ENCODE measurements at places on chromosomes 1 and 21.
A peak's percentile ranks its signal among the peaks of the same experiment; 100 is the strongest.

DNA sequence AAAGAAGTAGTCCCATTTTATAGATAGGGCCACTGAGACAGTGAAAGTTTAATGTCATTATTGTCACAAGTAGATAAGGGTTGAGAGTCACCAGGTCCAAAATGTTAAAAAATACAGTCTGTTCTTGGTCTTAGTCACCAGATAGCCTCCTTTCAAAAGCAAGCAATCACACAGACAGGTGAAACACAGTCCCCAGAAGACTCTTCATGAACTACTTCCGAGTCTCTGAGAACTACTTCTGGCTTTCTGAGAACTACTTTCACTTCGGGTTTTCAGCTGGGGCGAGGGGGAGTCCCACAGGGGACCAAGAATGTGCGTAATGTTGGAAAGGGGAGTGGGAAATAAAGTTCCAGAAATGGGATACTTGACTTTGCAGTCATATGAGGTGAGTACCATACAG lies 143.2 kb downstream of the HHIPL2 start:
- no peak for DNase-seq

- DNase-seq, result no peak
Observed at GRCh38 chr1:32232558-32233304, 10.5 kb downstream of the EIF3I start.

- no peak for DNase-seq
Observed at GRCh38 chr1:41358131-41359021, 2.9 kb upstream of the FOXO6 start.

GRCh38 chr1:94719926-94720793 lies 100.0 kb upstream of the SLC44A3 start:
- DNase-seq, result no peak

- DNase-seq, result no peak
Observed at GRCh38 chr1:171139890-171140289, 45.2 kb upstream of the FMO2 start.

GRCh38 chr1:176866011-176866714 lies 298.3 kb downstream of the ASTN1 start:
- no peak for DNase-seq

- DNase-seq, result no peak
Observed at GRCh38 chr1:241592273-241592958, 47.8 kb downstream of the CHML start.

GRCh38 chr1:5684791-5685190 lies 307.4 kb downstream of the NPHP4 start:
- DNase-seq, result no peak

DNA sequence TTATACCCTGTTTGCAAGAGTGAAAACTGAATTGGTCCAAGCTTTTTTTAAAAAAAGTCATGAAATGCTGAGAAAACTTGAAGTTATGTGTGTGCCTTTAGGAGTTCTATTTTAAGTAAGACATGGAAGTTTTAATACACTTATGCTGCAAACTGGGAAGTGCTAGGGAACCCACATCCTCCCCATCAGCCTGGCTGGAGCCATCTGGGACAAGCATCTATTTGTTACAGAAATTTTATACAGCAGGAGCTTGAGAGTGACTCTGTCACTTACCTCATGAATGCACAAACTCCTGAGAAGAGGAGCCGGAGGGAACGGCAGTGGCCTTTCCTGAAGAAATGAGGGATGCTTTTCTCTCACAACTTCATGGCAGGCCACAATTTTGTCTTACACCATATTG lies 78.2 kb upstream of the SLC44A3 start:
- DNase-seq, result no peak

DNA sequence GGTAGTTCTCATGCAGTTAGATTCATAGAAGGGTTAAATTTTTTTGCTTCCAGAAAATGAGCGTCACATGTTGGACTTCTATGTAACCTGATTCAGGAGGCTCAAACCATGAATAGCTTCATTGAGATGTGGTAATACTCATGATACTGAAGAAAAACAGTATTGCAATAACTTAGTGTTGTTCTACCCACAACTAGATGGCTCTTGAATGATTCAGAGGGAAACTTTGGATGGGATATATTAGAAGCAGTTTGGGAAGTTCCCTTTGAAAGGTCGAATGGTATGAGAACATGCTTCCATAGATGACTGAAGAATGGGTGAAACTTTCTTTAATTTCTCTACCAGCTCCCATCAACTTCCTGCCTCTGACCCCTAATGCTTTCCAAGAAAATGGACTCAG lies 211.7 kb upstream of the PTGFR start:
- DNase-seq, result peak; percentile 98

DNA sequence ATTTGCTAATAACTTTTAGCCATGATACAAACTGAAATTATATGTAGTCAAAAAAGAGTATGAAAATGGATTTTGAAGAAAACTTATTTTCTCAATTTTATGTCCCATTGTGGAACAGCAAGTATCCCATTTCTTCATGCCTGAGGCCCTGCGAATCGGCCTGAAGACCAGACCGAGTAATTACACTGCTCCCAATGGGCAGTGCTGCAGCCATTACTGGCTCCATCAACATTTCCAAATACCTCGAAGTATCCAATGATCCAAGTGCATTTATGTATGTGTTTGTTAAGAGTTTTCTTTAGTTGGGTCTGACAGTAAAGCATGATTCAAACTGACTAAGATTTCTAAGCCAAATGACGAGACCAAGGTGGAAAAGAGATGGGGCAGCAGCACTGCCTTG lies 44.4 kb downstream of the HSF2BP start:
- DNase-seq, result no peak

GRCh38 chr21:20968391-20968790 lies 29.8 kb upstream of the NCAM2 start:
- DNase-seq, result peak; percentile 11

DNA sequence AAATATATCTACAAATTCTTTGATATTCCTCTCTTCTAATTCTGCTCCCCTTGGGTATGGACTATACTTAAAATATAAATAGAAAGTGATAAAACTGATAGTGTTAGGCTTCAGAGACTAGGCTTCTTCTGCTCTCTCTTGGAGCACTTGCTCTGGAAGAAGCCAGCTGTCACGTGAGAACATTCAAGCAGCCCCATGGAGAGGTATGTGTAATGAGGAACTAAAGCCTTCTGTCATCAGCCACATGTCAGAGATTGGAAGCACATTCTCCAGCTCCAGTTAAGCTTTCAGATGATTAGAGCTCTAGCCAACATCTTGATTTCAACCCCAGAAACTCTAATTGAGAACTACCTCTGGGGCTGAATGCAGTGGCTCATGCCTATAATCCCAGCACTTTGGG lies 34.3 kb downstream of the XKR8 start:
- no peak for DNase-seq

DNA sequence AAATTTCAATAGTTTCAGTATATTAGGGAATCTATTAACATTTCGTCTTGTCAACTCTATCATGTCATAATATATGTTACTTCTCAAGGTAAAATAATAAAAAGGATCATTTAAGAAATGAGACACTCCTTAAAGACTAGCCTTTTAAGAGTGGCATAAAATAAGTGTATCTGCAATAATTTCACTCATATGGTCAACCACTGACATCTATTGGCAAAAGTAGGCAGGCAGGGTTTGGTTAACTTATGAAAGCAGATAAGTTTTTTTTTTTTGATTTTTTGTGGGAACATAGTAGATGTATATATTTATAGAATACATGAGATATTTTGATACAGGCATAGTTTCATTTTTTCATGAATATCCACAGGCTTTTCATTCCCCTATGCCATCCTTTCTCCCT lies 5.5 kb upstream of the RGS21 start:
- no peak for DNase-seq

DNA sequence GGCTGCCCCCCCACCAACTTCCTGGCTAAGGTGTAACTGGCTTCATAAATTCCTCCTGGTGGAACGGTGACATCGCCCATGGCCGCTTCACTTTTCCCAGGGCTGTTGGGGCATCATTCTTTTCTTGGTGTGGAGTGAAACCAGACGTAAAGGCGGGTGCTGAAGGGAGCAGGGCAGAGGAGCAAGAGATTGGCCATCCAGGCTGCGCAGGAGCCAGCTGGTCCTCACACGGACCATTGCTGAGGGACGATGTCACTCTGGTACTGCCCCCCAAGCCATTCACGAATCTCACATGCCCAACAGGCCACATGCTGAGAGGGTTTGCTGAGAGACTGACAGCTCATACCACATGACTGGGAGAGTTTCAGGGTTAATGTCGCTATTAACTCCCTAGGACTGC lies 10.5 kb upstream of the PKP1 start:
- no peak for DNase-seq

DNA sequence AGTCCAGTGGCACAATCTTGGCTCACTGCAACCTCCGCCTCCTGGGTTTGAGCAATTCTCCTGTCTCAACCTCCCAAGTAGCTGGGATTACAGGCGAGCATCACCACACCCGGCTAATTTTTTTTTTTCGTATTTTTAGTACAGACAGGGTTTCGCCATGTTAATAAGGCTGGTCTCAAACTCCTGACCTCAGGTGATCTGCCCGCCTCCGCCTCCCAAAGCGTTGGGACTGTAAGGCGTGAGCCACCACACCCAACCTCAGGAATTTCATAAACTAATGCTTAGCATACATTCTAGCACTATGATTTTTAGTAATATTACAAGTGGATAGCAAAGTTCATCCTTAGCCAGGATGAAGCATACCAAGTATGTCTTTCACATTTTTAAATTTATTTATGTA lies 8.7 kb downstream of the DNAJC11 start:
- no peak for DNase-seq

DNA sequence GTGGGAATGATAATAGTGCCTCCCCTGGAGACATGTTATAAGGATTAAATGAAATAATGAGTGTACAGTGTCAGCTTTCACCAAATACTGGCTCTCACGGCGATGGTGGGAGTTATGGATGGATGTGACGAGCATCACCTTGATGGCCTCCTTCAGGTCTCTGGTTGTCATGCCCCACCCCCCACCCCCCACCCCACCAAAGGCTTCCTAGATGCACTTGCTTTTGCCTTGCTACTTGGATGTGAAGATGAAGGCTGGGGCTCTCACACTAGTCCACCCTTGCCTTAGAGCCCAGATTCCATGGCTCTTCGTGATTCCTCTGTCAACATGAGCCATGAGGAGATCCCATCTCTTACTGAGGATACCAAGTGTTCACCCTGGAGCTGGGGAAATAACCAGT lies 412.3 kb downstream of the NPHP4 start:
- DNase-seq, result no peak

DNA sequence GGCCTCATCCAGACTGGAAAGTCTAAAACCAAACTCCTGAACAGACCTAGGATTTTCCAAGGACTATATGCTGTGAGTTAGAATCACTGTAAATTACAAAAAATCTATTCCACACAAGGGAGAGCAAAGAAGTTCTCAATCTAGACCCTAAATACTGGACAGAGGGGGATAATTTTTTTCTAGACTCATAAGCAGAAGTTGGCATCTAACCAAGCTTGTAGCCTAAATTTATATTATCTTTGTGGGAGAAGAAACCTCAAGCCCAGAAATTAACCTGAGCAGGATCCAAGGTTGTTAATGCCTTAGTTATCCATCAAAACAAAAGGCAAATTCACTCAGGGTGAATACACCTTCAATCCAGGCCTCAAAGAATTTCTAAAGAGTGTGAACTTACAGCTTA lies 290.2 kb downstream of the SMYD3 start:
- DNase-seq, result no peak

DNA sequence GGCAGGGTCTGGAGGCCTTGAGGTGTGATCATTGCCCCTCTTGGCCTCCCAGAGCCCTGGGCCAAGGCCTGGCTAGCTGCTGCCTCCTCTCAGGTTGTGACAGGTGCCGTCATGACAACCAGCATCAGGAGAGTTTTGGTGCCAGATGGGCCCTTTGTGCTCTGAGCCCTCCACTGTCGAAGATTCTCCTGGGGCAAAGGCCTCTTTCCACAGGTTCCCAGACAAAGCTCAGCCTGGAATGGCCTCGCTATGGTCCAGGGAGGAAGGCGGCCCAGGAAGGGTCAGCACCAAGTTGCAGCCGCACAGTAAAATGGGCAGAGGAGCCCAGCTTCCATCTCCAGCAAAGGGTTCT lies 78.4 kb downstream of the ALPL start:
- no peak for DNase-seq

DNA sequence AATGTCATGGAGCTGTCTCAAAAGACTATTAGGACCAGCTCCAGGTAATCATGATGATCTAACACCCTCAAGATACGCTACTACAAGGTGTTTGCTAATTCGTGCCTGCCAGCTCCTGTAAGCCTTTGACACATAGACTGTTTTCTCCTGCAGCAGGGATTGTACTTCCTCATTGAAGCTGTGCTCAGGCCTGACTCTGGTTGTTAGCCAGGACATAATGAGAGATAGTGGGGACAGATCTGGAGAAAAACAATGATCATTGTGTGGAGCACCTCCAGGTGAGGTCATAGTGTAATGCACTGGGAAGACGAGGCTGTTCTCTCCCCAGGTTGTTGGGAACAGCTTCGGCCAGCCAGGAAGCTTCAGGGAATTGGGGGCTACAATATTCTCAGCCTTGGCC lies 94.6 kb downstream of the SETD4 start:
- no peak for DNase-seq

- peak; percentile 2 for DNase-seq
Observed at GRCh38 chr1:209190591-209191261, 392.8 kb upstream of the CAMK1G start.

GRCh38 chr1:112399456-112399855 lies 3.4 kb downstream of the CTTNBP2NL start:
- DNase-seq, result no peak

DNA sequence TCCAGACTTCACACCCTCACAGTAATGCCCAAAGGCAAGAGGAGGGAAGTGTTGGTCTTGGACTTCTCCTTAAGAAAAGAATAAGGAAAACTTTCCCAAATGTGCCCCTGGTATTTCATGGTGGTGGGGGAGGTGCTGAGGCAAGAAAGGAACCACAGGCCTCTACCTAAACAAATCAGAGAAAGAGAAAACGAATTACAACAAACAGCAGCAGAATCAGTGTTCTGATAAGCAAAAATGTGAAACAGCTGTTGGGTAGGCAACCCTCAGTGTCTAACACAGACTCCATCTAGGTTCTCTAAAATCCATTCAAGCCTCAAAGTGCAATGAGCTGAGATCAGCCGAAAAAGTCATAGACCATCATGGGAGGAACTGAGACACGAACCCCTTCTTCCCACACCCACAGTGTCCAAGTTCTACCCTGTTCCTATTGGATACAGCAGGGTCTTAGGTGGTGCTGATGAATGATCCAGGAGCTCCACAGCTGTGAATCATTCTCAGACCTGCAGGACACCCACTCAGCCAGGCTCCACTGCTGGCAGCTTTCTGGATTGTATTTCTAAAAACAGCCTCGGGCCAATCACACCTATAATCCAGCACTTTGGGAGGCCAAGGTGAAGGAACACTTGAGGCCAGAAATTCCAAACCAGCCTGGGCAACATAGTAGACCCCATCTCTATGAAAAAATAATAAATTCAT lies 149.1 kb downstream of the PLPP3 start:
- DNase-seq, result no peak

- DNase-seq, result no peak
Observed at GRCh38 chr1:45370575-45370974, 30.3 kb upstream of the MUTYH start.

Data from fibroblast of gingiva (primary cell).